ENCODE measurements at places on chromosomes 7 and 10. TPM values are rescaled to one million over a fixed set of nuclear protein-coding genes. Genes with fewer than 3 reads are reported as not detected.

- DNase-seq = no peak
These were observed 162.1 kb upstream of the FOXK1 start for GRCh38 chr7:4519819-4520520.

- DNase-seq = peak; percentile 61
These were observed 100.0 kb downstream of the INPP5A start for GRCh38 chr10:132637477-132638129.

DNA sequence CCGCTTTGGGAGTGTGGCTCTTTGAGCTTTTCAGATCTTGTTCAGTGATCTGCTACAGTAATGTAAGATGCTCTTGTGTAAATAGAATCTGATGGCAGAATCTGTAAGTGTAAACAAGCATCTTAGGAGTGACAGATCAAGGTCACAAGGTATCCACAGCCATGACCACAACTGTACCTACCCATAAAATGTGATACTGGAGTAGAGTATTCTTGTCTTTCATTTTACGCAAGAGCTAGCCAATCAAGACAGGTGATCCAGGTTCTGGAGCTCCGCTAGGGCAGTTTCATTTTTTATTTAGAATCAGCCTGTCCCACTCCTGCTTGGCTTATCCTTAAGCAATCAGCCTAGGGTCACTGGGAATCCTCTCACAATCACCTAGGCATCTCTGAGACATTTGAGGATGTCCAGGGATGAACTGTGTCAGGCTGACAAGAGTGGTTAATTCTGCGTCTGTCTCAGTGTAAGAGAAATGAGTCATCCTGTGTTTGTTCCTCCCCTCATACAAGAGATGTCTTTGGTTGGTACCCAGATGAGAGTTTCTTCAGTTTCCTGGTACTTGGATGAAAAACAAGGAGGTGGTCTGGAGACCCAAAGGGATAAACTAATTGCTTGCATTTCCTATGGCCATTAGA is 13.6 kb downstream of the ZNF138 start:
- no peak for DNase-seq

GRCh38 chr10:63646491-63646890 is 125.3 kb downstream of the REEP3 start:
- no peak for DNase-seq

- DNase-seq = no peak
These were observed 59.0 kb upstream of the GTF2I start for GRCh38 chr7:74598558-74598957.

- DNase-seq = no peak
These were observed 21.3 kb upstream of the EVX1 start for GRCh38 chr7:27221201-27221797.

GRCh38 chr7:111771638-111772037 is 209.3 kb upstream of the IMMP2L start:
- DNase-seq = no peak

- no peak for DNase-seq
These were observed 196.5 kb downstream of the ELFN1 start for GRCh38 chr7:1866601-1867000.

DNA sequence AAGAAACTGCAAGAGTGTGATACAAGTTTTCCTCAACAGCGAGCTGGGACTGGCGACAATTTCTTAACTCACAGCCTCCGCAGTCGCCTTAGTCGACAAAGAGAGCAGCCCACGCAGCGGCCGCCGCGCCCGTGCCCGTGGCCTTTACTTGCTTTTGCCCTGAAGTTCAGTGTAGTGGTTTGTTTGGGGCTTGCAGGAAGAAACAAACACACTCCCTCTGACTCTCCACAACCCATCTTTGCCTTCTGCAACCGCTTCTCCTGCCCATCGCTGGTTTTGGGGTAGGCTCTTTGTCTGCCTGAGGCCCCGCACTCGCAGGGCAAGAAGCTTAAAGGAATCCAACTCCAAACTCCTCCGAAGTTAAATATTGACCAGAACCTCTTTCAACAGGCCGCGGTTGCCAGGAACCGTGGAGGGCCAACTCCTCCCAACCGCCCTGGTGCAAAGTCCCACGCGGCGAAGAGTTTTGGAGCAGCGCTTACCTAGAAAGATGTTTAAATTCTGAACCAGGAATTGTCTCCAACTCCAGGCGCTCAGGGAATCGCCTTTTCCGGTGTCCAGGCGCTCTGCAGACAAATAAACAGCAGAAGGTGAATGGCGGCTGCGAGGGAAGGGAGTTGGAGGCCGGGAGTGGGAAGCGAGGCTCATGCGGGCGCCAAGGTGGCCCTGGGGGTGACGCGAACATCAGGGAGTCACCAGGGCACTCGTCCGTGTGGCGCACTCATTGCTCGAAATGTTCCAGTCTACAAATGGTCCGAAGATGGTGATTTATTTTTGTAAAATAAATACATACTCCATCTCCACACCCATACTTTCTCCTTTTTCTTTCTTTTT is 8.3 kb downstream of the HOXA4 start:
- no peak for DNase-seq

DNA sequence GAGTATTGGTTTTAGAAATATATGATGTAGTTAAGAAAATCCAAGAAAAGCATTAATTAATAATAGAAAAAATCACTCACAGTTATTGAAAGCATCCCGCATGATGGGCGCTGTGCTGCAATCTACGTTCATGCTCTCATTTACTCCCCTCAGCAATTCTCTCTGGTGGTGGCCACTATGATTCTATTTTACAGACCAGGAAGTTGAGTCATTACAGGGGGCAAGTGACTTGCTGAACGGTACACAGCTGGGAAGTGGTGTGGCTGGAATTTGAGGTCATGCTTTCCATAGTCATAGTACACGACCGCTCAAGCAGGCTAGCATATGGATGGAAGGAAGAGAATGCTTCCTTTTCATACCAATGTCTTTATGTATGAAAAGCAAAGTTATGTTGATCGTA is 117.4 kb downstream of the TES start:
- no peak for DNase-seq

GRCh38 chr7:23356726-23357125 is 57.6 kb downstream of the MALSU1 start:
- no peak for DNase-seq

GRCh38 chr7:33237036-33237435 is 107.7 kb downstream of the BBS9 start:
- DNase-seq = no peak

DNA sequence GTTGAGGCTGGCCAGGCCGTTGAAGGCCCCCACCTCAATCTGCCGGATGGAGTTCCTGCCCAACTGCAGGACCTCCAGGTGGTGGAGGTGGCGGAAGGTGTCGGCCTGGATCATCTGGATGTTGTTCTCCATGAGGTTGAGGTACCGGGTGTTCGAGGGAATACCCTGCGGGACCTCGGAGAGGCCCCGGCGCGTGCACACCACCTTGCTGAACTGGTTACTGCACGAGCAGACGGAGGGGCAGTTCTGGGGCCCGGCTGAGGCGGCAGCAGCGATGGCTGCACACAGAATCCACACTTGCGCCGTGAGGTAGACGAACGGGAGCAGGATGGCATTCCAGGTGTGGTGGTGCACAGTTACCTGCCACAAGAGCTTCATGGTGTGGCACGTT is 979 bp downstream of the LRRC4 start:
- peak; percentile 78 for DNase-seq

GRCh38 chr7:120665068-120665467 is 192.9 kb downstream of the TSPAN12 start:
- DNase-seq = no peak

DNA sequence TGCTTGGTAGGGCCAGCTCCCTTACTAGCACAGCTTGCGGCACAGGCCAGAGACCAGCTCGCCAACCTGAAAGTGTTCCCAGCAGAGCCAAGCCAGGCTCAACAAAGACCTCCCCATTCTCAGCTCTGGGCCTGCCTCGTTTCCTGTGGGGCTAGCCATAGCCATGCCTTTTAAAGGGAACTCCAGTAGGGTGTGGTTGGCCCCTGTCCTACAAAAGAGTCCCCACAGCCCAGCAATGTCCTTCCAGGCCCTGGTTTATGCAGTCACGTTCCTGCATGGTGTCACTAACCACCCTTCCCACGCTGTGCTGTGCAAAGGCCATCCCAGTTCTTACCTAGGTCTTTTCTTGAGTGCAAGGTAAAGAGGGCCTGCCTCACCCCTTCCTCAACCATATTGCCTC is 87.8 kb upstream of the LRRC4 start:
- DNase-seq = peak; percentile 60

DNA sequence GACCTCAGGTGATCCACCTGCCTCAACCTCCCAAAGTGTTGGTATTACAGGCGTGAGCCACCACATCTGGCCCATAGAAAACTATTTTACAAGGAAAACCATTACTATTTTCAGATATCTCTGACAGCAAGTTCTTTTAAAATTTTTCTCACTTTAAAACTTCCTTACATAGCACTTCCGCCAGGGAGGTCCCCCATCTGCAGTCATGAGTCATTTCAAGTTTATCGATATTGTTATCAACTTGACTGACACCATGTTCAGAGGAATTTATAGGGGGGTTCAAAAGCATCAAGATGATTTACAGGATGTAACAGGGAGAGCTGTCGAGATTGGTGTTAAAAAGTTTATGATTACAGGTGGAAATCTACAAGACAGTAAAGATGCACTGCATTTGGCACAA is 88.8 kb downstream of the NRBF2 start:
- DNase-seq = no peak

GRCh38 chr7:150335108-150335773 is 6.2 kb downstream of the RARRES2 start:
- no peak for DNase-seq

DNA sequence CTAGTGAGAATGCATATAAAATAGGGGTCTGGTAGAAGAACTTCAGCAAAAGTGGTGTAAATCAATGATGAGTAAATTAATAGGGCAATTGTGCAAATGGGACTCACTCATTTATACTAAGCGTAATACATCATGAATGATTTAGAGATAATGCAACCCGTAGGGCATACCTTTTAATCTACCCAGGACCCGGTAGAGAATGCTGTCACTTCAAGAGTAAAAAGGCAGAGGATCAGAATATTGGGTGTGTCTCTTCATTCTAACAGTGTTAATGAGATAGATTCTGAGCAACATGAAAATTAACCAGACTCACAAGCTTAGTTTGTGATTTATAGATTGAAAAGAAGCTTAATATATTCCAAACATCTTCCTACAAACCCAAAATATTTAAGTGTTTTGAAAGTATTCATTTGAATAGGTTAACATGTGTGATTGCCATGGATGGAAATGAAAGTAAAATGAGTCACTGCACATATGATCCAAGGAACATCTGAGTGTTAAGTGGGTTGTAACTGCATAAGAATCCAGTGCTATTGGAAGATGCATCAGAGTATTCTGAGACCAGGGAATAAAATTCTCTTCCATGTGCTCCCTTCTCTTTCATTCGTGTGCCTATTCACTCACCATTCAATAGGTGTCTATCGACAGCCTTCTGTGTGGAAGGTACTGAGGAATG is 690.6 kb downstream of the AUTS2 start:
- DNase-seq = no peak

DNA sequence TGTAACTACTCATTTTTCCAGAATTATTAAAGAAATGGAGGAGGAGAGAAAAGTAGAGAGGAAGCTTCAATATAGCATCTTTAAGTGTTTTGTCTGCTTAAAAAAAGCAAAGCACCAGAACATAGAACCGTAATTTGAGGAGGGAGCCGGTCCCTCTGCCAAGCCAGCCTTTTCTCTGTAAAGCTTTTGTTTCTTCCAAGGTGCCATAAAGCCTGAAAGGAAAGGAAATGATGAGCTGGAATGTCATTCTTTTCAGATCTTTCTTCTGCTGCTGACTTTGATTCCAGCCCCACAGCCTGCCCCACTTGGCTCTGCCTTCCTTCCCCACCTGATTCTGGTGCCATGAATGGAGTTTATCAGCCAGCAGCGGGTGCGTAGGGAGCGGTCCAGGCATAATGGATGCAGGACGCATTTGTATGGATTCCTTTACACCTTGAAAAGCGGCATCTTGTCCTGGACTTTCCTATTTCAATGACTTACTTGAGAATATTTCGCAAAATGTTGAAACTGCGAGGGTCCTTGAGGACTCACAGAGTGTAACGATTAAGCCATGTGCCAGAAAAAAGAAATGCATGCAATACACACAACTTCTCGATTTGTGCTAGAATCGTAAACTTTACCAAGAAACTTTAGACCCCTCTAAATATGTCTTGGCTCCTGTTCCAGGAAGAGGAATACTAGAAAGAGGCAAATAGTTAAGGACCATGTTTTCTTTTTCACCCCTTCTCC is 569.5 kb upstream of the MGMT start:
- no peak for DNase-seq

DNA sequence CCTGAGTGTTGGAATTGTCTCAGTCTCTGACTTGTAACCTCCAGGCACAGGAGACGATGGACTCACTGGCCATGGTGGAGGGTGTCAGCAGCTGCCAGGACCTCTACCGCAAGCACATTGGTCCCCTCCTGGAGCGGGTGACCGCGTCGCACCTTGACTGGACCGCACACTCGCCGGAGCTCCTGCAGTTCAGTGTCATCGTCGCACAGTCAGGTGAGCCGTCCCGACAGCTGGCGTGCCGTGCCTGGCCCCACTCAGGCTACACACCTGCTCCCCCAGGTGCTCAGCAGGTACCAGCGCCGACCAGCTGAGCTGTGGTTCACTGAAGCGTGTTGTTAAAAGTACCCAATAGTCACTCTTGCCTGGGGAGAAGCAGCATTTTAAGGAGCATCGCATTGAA is 36.7 kb upstream of the PRKAR1B start:
- no peak for DNase-seq

DNA sequence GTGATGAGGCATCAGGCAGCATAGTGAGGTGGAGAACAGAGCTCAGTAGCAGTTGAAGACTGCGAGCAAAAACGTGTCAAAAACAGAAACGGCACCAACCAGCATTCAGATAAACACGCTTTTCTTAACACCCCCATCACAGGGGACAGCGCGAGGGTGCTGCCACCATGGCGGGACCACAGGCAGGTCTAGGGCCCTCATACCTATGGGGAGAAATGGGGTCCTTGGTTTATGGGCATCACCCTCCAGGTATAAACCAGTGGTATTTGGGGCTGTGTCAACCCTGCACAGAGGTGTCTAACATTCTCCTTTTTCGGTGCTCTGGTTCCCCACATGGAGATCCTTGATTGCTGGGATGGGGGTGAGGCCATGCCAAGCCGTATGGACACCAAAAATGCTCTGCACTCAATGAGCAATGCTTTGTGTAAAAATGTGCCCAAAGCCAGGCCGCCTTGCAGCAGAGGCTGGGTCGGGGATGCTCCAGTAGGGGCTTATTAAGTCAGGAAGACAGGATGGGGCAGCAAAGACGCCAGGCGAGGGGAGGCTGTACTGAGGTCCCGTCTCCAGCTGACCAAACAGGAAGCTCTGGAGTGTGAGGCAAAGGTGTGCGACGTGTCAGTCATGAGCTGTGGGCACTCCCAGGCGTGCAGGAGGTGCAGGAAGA is 191.5 kb downstream of the WDR37 start:
- DNase-seq = peak; percentile 51

GRCh38 chr10:51937308-51938140 is 238.1 kb upstream of the CSTF2T start:
- DNase-seq = no peak

- DNase-seq = no peak
These were observed 86.8 kb downstream of the CD36 start for GRCh38 chr7:80725181-80725611.

- no peak for DNase-seq
These were observed 38.8 kb downstream of the XRCC2 start for GRCh38 chr7:152637161-152637560.

POU6F2 gene
- polyA plus RNA-seq = not detected

NPY4R2 gene
- polyA plus RNA-seq = not detected

RNF133 gene
- polyA plus RNA-seq = not detected

MYH16 gene
- not detected for polyA plus RNA-seq
